ENCODE measurements at places on chromosomes 16 and 17.

GRCh38 chr16:75502916-75503605, 7.8 kb upstream of the CHST6 start:
- no peak for DNase-seq

DNA sequence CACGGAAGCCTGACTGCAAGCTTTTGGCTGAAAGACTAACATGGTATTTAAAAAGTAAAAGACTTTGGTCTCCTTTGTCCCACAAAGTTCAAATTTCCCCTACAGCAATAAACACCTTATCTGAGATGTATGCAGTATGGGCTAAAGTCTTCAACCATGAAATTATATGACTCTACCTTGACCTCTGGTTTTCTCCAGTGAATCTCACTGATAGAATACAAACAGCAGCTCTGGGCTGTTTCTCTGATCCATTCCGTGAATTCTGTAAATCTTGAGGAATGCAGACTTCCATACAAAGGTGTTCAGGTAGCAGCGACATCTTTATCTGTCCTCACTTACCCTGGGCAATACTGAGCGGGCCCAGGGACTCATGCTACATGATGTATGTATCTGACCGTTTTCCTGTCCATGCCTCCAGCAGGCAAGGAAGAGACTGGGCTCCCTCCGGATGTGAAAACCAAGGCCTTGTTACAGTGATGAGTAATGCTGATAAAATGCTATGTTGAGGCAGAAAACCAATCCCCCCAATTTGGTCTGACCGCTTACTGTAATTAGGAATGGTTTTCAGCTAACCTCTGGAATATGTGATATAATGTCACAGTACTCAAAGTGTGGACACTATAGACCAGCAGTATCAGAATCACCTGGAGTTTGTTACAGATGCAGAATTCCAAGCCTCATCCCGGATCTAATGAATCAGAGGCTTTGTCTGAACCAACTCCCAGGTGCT, 589.8 kb downstream of the HS3ST4 start:
- DNase-seq, result no peak

DNA sequence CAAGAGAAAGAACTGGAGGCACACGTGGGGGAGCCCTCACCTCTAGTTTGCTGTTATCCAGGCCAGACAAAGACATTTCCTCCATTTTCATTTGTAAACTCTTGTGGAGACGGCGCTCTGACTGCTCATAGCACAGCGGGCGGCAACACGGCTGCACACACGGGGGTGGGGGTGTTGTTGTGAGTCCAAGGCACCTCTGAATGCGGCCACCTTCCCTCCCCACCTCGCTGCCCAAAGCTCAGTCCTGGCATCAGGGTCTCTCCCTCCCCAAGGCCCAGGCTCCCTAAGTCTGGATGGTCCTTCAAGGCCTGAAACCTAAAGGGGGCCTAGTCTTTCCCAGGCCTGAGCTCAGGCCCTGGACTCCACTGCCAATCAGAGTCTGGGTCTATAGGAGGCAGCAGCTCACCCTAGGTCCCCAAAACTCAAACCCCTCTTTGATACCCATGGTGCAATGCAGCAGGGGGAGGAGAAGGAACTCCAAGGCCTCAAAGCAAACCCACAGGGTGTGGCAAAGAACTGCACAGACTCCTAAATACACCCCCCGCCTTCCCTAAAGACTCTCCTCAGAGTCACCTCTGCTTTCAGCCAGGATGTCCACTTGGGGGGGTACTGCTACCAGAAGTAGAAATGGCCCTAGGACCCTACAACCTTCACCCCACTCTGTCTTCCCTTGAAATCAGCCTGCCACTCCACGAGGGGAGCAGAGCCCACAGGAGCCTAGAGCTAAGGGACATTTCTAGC, 1.5 kb downstream of the ATXN7L3 start:
- no peak for DNase-seq

DNA sequence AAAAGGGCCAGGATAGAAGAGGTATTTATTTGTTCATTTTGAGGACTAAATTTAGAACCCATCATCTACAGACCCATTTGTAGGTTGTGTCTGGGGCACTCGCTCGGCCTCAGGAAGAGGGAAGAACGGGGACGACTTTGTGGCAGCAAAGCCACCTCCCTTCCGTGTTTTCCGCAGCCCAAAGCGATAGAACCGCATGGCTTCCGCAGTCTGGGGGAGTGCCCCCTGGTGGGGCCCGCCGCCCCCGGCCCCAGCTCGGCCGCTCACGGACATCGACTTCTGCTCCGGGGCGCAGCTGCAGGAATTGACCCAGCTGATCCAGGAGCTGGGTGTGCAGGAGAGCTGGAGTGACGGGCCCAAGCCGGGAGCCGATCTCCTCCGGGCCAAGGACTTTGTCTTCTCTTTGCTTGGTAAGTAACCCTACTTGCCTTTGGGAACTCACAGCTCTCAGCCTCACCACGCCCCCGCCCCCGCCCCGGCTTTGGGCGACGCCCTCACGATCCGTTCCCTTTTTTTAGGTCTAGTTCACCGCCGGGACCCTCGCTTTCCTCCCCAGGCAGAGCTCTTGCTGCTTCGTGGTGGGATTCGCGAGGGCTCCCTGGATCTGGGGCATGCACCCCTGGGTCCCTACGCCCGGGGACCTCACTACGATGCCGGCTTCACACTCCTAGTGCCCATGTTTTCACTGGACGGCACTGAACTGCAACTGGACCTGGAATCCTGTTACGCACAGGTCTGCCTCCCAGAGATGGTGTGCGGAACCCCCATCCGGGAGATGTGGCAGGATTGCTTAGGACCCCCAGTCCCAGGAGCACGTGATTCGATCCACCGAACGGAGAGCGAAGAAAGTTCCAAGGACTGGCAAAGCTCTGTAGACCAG, 681 bp downstream of the TMEM102 start:
- DNase-seq, result peak; percentile 28

GRCh38 chr16:21722771-21723455, 59.1 kb downstream of the OTOA start:
- DNase-seq, result no peak

DNA sequence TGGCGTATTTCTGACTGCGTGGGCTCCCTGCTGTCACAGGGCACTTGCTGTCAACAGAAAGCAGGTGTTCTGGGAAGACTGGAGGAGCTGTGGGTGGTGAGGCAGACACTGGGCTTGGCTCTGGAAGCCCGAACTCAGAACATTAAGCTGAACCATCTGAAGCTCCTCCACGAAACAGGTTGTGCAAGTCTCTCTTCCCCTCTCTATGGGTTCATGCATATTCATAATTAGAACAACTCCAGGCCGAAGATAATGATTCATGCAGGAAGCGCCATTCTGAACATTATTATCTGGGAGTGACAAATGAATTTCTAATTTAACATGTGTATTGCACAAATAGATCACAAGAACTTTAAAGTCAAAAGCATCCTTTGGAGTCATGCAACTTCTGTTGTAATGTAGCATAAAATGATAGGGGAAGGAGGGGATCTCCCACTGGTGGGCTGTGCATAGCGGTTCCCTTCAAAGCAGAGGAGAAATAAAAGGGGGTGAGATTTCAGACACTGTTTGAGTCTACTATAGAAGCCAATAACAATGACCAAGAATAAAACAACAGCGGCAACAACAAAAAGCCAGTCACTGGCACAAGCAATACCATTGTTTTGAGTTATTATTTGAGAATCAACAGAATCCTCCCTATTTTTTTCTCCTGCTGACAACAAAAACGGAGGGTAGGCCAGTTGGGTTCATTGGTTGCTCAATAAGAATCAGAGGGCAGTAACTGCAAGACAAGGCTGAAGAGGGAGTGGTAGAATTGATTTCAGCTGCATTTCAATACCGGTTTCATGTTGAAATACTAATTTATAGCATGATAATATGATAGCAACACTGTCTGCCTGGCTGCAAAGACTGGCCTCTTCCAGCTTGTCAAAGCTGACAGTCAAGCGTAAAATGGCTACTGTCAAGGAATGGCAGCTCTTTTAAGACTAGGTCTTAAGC, 407.3 kb downstream of the XYLT1 start:
- no peak for DNase-seq

GRCh38 chr16:72673118-72673517, 374.8 kb downstream of the ZFHX3 start:
- no peak for DNase-seq

GRCh38 chr17:76726231-76726775, at the start of gene JMJD6:
TSS of gene JMJD6 (minus strand) at chr17:76726606. CDS start at chr17:76726475, 131 bp downstream.
- DNase-seq, result peak; percentile 85

- DNase-seq, result no peak
Measured at GRCh38 chr17:78595135-78595810, 18.1 kb upstream of the DNAH17 start.

GRCh38 chr17:1449412-1449967, 6.5 kb downstream of the CRK start:
- no peak for DNase-seq

GRCh38 chr17:82283208-82283749, 9.8 kb upstream of the CSNK1D start:
- DNase-seq, result no peak

- no peak for DNase-seq
Measured at GRCh38 chr17:15335446-15335845, 6.0 kb downstream of the TEKT3 start.

DNA sequence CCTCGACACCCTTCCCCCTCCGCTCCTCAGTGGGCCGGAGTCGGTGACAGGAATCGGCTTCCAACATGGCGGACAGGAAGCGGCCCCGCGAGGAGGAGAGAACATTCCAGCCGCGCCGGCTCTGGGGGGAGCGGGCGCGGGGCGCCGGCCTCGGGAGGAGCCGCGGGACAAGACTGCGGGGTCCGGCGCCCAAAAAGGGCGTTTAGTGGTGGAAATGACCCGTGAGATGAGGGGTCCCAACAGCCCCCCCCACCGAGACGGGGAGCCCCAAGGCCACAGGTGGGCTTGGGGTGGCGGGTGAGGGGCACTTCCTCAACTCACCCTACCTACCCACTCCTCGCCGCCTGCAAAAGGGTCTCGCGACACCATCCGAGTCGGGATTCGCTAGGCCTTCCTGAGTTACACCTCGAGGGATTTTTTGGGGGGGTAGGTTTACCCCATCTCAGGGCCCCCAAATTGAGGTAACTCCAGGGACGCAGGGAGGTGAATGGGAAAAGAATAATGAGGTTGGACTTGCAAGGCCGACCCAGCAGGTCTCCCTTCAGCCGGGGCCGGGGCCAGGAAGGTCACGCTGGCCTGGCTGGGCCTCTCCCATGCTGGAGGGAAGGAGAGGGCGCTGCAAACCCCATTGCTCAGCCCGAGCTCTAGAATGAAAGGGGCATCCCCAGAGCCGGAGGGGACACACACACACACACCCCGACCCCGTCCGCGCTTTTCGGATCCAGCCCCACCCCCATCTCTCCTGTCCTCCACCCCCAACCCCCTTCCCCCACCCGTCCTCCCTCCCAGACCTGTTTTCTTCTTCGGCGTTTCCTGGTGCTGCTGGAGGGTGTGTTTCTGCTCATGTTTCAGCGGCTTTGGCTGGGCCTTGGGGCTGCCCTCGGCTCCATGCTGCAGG, 707 bp downstream of the NUFIP2 start:
- DNase-seq, result peak; percentile 33

GRCh38 chr16:79537584-79537983, 63.0 kb downstream of the MAF start:
- no peak for DNase-seq

DNA sequence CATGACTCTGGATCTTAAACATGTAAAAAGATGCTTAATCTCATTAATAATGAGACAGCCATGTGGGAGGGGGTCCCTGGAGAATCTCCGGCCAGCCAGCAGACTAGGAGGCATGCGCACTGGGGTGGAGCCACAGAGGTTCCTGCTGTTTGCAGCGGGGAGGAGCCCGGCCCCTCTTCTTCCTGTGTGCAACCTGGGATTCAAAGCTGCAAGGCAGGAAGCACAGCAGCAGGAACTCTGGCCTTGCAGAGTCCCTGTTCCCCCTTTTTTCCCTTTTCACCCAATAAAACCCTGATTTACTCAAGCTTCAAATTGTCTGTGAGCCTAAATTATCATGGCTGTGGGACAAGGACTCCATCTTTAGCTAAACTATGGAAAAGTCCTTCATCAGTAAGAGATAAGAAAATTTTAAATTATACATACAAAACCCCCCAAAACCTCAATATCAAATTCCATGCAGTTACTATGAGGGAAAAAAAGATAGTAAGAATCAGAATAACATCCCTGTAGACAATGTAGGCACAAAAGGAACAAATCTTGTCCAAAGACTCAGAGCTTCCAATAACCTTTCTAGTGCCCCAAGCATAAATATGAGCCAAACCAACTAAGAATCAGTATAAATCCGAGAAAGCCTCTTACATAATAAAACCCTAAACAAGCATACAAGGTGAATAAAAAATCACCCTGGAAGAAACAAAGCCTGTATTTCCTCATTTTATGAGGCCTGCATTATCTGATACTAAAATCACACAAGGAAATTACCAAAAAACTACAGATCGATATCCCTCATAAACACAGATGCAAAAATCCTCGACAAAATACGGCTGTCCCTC, 12.1 kb downstream of the CFDP1 start:
- no peak for DNase-seq

GRCh38 chr17:61122326-61122913, 277.2 kb upstream of the TBX2 start:
- no peak for DNase-seq

GRCh38 chr16:66289986-66290385, 76.5 kb upstream of the CDH5 start:
- DNase-seq, result no peak

- DNase-seq, result no peak
Measured at GRCh38 chr16:2366660-2367309, 26.3 kb upstream of the ABCA3 start.

- no peak for DNase-seq
Measured at GRCh38 chr16:17483351-17483750, 12.6 kb upstream of the XYLT1 start.

- no peak for DNase-seq
Measured at GRCh38 chr17:65394811-65395472, 166.5 kb downstream of the AXIN2 start.

GRCh38 chr16:9499941-9500593, 408.6 kb downstream of the HAPSTR1 start:
- no peak for DNase-seq

DNA sequence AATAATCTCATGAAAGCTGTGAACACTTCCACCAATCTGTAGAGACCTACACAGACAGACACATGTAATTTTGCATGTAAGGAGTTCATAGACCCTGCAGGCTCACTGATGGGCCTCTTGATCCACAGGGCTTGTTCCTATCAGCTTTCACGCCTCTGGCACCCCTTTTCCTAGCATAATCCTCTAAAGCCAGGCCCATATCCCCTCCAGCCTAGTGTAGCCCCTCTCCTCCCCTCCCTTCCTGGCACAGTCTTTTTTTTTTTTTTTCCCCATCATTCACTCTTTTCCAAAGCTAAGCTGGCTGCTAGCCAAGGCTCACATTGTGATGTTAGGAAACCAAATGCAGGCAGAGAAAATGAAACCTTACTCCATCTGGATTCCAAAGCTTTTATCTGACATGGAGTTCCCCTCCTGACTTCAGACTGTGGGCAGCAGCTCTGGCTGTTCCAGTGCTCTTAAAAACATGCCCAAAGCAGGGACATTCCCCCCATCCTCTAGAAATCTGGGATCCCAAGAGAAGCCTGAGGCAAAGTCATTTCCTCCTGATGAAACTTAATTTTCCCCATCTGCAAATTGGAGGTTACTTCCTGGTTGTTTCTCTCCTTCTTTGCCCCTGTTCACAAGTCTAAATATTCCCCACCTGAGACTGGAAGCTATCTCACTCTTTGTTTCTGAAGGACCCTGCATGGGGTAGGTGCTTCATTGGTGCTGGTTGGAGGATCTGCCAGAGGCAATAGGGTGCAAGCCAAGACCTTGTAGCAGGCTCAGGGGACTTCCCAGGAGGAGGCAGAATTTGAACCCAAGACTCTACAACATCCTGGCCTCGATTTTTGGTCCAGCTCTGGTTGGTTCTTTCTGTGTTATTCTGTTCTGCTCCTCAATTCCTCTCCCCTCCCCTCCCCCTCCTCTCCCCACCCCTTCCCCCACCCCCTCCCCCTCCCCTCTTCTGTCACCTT, 9.9 kb upstream of the CCL5 start:
- DNase-seq, result no peak

GRCh38 chr17:32523827-32524552, 37.2 kb downstream of the CDK5R1 start:
- no peak for DNase-seq

Data from stimulated activated CD4-positive, alpha-beta T cell treated with anti-CD3 and anti-CD28 coated beads, TNF-alpha, amount 100 ng/mL, for 4 hours (primary cell).